ENCODE measurements at places on chromosomes 3 and 15. TPM values are rescaled to one million over a fixed set of nuclear protein-coding genes. Genes with fewer than 3 reads are reported as not detected.

ZPLD1 gene
- total RNA-seq = 0.28 TPM

PLSCR4 gene
- total RNA-seq = 23.9 TPM

ST8SIA2 gene
- not detected for total RNA-seq

TGM4 gene
- total RNA-seq = not detected

RLBP1 gene
- not detected for total RNA-seq

GOLGA6B gene
- total RNA-seq = not detected

P3H2 gene
- total RNA-seq = 11.1 TPM

ANKUB1 gene
- total RNA-seq = not detected

SAMD7 gene
- not detected for total RNA-seq

ALS2CL gene
- 1.2 TPM for total RNA-seq

TF gene
- 0.28 TPM for total RNA-seq

ALPK3 gene
- under 0.01 TPM for total RNA-seq

TMCO5A gene
- not detected for total RNA-seq

PLIN1 gene
- 0.14 TPM for total RNA-seq

EIF4G1 gene
- 198 TPM for total RNA-seq

AQP9 gene
- total RNA-seq = not detected

COPS2 gene
- 105 TPM for total RNA-seq
